ENCODE measurements at places on chromosomes 4 and X. TPM values are rescaled to one million over a fixed set of nuclear protein-coding genes. Genes with fewer than 3 reads are reported as not detected.
A peak's percentile ranks its signal among the peaks of the same experiment; 100 is the strongest.

Gene RPS6KA6
- 8.6 TPM for total RNA-seq

DNA sequence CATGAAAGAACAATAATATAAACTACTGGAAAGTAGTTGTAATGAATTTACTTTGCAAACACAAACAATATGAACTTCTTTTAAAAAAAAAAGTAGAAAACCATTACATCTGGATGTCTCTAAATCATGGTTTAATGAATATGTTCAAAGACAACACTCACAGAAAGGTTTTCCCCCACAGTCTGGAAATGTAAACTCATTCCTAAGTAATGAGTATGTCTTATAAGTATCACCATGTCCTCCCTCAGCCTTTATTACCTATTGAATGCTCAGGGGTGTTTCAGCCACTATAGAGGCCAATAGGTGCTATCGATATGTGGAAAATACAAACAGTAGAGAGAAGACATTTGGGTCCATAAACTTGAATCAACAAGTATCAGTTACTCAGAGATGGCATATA is 186.7 kb downstream of the PALLD start:
- DNase-seq = no peak

DNA sequence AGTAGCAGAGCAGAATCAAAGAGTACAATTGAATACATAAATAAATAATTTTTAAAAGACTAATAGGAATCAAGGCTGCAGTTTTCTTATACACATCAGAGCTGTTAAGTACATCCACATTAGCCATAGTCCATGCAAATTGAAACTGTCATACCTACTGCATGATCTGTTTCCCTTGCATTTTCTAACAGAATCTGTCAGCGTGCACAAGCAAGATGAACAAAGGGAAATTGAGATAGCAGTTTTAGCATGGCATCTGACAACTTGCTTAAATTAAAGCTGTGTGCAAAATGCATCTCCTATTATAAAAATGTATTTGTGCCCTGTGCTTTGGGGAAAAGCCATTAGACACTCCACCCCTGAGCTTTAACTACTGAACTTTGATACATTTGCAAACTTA is 703.5 kb upstream of the GRID2 start:
- DNase-seq = no peak

Gene HPSE
- 0.29 TPM for total RNA-seq

DNA sequence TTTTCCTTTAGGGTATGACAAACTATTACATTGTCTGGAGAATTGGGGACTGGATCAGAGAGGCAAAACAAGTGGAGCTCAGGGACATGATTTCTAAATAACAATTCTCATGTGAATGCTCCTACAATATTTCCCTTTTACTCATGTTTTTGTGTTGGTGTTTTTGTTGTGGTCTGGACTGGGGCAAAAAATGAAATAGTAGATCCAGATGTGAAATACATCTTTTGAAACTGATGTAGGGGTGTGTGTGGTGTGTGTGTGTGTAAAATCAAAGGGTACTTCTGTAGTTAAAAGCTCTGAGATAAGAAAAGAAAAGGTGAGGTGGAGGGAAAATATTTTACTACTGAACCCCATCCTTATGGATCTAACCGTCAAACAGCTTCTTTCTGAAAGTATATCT is 188.4 kb upstream of the RPL34 start:
- no peak for DNase-seq

DNA sequence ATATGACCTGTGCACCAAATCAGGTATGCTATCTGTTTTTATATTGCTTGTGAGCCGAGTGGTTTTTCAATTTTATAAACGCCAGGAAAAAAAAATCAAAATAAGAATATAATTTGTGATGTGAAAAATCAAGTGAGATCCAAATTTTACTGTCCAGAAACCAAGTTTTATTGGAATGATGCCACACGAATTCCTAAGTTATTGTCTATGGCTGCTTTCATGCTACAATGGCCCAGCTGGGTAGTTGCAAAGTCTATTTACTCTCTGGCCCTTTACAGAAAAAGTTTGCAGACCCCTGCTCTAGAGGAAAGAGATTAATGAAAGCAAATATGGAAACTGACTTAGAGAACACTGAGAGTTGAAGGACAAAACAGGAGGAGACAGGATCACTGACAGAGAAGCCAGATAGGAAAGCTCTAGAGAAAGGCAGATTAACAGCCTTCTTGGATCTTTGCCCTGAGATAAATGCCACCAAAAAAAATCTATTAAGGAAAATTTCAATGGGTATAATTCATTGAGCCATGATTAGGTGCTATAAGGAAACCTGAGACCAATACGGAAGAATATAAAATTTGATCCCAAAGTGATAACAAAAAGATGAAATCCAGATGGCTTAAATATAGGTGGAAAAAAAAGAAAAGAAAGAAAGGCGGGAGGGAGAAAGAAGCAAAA is 29.8 kb downstream of the PRSS12 start:
- DNase-seq = no peak

- DNase-seq = no peak
Measured at GRCh38 chrX:5791721-5792120, 436.9 kb downstream of the NLGN4X start.

Gene AMTN
- not detected for total RNA-seq

GRCh38 chr4:89586864-89587263 is 250.1 kb downstream of the SNCA start:
- DNase-seq = peak; percentile 8

- DNase-seq = no peak
Measured at GRCh38 chr4:39124885-39125599, 57.3 kb upstream of the WDR19 start.

GRCh38 chr4:177483271-177483670 is 41.0 kb upstream of the AGA start:
- DNase-seq = no peak

- DNase-seq = no peak
Measured at GRCh38 chr4:75895744-75896314, 6.4 kb downstream of the PPEF2 start.

Data from HFFc6 (cell line).